Immature natural killer cell (primary cell): ENCODE measurements at places on chromosomes 1 and 21. TPM values are rescaled to one million over a fixed set of nuclear protein-coding genes. Genes with fewer than 3 reads are reported as not detected.
A peak's percentile ranks its signal among the peaks of the same experiment; 100 is the strongest.

Gene FCER1G
- 1,827 TPM for polyA plus RNA-seq

Gene FTCD
- not detected for polyA plus RNA-seq

Gene VPS26C
- polyA plus RNA-seq: 95.1 TPM

Gene COP1
- 42.2 TPM for polyA plus RNA-seq

Gene TNFRSF14
- 62.5 TPM for polyA plus RNA-seq

- DNase-seq: peak; percentile 11
Observed at GRCh38 chr1:168312718-168313604, 32.3 kb downstream of the TBX19 start.
